ENCODE measurements at places on chromosomes 7 and 10.

DNA sequence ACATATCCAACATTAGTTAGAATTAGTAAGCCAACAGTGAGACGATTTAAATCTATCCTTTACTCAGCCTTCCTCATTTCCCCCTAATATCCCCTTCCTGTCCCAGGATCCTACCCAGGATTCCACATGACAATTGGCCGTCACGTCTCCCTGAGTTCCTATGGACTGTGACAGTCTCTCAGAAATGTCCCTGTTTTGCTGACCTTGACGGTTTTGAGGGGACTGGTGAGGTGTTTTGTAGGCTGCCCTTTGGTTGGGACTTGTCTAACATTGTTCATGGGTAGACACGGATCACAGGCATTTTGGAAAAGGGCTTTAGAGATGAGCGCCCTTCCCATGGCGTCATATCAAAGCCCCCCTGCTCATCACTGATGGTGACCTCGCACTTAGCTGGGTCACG, 162.8 kb downstream of the ZMYND11 start:
- no peak for DNase-seq

DNA sequence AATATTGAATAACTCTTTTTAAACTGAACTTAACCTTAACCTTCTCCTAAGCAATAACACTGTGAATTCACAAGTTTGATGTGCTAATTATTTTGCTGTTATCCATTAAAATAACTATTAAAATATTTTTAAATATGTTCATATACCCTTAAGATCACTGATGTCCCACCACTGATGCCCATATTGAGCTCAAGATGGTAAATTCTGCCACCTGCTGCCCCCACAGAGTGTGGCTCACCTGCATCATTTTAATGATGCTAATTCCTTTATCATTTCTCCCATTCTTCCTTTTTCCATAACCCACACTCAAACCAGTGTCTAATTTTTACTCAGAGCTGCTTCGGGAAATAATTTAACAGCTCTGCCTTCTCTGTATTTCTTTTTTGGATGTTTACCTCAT, 82.3 kb upstream of the ARID5B start:
- no peak for DNase-seq

- DNase-seq = no peak
Measured at GRCh38 chr7:64636386-64636785, 29.5 kb upstream of the ZNF107 start.

- no peak for DNase-seq
Measured at GRCh38 chr7:104445393-104445792, 117.0 kb downstream of the LHFPL3 start.

- DNase-seq = no peak
Measured at GRCh38 chr10:119450606-119451299, 91.8 kb downstream of the RGS10 start.

GRCh38 chr7:51279391-51280023, 37.1 kb downstream of the COBL start:
- DNase-seq = no peak

DNA sequence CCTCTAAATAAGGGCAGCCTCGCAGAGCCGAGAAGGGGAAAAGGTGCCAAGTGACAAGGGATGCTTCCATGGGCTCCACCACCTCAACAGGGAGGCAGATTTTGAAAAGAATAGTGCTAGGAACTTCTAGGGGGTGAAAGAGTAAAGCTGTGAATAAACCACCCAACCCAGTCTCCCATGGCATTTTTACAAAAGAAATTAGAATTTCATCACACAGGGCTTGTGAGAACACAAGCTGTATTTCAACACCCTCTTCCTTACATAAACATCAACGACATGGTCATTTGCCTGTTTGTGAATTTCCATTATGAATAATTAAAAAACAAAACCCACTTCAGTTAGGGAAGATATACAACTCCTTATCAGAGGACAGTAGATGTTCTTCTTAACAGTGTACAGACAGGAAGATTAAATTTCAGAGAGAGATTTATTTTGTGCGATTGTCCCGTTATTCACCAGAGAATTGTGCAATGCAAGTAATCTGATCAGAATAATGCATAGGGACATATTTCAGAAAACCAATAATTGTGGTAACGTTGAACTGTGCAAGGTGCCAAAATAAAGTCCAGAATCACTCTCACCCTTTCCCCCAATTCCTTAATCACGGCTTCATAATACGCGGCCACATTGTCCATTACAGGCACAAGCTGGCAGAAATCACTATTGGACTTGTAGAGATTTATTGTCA, 207.8 kb upstream of the MGMT start:
- DNase-seq = no peak

- DNase-seq = no peak
Measured at GRCh38 chr7:73895626-73896025, 34.7 kb downstream of the TMEM270 start.

DNA sequence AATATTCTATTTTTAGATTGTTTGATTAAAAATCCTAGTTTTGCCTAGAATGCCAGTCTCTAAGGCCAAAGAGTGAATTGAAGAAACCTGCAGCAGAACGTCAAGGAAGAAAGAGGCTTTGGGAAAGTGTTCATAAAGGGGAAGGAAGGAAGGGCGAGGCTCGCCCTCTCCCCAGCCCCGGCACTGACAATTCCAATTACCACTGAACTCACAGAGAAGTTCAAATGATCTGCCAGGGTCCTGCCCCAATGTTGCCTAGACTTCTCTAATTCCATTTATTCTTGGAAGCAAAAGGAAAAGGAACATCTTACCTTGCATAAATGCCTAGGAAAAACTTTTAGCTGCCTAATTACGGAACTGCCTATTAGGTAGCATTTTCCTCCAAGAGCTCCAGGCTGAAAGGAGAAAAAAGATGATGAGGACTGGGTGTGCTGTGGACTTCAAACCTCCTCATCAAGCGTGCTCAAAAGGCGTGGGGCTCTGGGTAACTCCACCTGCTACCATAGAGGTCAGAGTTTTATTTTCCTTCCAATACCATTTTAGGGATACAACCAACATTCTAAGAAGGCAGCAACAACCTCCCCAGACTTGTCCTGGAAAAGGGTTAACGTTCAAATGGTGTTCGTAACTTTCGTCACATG, 134.5 kb downstream of the PKD1L1 start:
- no peak for DNase-seq

DNA sequence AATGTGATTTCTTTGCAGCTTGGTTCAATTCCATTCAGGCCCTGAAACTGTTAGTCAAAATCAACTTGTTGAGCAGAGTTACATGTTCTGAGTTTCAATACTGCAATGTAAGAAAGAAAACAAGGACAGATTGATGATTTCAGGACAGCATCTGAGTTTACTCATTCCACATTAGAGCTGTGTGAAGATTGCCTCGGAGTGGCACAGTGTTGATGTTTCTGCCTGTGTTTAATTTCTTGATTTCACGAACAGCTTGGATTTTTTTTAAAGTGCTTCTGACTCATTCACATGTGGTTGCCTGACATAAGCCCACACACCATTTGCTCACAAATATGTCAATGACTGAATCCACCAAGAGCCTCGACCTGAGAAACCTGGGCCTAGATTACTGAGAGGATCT, 101.2 kb upstream of the PARD3 start:
- no peak for DNase-seq

GRCh38 chr10:75956624-75957023, 525.2 kb downstream of the LRMDA start:
- no peak for DNase-seq

- no peak for DNase-seq
Measured at GRCh38 chr7:84248843-84249242, 54.3 kb upstream of the SEMA3A start.

DNA sequence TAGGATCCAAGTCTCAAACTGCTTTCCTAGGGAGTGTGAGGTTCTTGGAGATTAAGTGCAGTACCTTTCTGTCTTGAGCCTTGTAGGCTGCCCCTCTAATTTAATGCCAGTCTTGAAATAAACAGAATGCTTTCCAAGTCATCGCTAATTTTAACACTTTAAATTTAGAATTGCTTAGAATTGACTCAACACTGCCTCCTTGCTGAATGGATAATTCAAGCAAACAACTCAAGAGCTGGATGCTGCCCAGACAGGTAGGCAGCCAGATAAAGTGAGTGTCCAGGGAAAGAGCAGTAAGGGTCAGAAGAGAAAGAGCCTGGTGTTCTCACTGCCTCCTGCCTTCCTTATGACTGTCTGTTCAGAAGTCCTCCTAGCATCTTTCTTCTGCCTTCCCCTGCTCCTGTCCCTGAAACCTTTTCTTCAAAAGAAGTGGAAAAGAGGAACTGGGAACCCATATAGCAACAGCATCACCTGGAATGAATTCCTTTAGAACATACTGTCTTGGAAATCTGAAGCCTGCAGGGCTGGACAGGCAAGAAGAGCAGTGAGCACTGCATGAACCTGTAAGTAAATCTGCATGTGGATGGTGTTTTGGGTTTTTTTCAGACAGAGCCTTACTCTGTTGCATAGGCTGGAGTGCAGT, 3.1 kb upstream of the GOT1 start:
- no peak for DNase-seq

GRCh38 chr7:91656541-91657482, 223.7 kb downstream of the MTERF1 start:
- DNase-seq = peak; percentile 59

- no peak for DNase-seq
Measured at GRCh38 chr7:149191851-149192250, 3.5 kb upstream of the ZNF282 start.

DNA sequence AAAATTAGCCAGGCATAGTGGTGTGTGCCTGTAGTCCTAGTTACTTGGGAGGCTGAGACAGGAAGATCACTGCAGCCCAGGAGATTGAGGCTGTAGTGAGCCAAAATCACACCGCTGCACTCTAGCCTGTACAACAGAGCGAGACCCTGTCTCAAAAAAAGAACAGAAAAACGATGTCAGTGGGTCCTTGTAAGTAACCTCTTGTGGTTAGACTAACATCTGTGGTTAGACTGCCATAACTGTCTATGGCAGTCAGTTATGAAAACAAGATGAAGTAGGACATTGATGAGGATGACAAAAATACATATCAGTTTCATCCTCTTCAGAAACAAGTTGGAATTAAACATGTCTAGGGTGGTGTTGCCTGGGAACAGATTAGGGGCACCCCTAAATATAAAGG, 53.3 kb downstream of the AKAP9 start:
- DNase-seq = no peak

GRCh38 chr10:108970016-108970415, 953.3 kb downstream of the XPNPEP1 start:
- DNase-seq = peak; percentile 11

- no peak for DNase-seq
Measured at GRCh38 chr7:129471402-129471827, 30.9 kb upstream of the SMKR1 start.

DNA sequence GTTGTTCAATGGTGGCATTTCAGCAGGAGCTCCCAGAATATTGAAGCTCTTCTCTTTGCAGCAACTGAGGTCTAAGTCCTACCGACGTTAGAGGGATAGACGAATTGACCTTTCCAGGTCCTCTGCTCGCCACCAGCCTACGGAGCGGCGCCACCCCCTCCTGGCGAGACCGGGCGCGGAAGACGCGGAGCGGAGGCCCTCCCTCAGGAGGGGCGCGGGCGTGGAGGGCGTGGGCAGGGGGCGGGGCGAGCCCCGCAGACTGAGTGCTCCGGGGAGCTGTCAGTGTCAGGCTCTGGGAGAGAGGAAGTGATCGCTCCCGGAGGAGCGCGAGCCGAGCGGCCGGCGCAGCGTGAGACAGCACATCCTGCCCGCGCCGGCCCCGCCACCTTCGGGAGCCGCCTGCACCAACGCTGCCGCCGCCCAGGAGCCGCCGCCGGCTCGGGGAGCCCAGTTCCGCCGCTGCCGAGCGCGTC, at the start of gene DYNC1I1:
Gene DYNC1I1 (plus strand): TSS at position 257 of the 473 bp plus-strand sequence. CDS start 32,176 bp downstream, outside the sequence.
- peak; percentile 32 for DNase-seq

DNA sequence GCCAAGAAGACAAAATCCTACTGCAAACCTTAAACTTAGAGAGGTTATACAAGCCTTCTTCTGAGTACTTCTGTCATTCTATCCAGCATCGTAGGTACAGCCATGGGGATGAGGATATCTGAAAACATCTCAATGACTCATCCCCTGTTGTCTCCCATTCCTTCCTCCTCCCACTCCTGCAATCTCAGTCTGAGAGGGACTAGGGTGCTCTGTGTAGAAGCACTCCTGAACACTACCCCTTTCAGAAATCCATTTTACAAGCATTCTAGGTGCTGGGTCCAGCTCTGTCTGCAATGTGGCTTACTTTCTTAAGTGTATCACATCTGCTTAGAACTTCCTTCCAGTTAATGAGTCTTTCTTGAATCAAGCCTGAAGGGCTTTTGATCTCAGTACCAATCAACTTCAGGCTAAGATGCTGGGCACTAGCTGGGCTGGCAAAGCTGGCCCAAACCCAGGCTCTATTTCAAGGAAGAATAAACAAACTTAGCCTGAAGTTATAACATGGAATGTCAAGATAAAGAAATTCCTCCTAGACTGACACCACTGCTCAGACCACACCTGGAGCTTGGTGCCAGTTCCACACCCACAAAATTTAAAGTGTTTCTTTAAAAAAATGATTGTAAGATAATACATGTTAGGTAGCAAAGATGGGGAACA, 270.3 kb upstream of the AOAH start:
- no peak for DNase-seq

DNA sequence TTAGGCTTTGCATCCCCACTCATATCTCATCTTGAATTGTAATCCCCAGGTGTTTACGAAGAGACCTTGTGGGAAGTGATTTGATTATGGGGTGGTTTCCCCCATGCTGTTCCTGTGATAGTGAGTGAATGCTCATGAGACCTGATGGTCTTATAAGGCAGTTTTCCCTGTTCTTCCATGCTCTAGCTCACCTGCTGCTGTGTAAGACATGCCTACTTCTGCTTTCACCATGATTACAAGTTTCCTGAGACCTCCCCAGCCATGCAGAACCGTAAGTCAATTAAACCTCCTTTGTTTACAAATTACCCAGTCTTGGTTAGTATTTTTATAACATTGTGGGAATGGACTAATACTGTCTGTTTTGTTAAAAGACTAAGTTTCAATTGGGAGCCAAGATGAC, 35.3 kb upstream of the ZNF92 start:
- DNase-seq = no peak

- DNase-seq = no peak
Measured at GRCh38 chr7:2809903-2810625, 34.0 kb downstream of the GNA12 start.

DNA sequence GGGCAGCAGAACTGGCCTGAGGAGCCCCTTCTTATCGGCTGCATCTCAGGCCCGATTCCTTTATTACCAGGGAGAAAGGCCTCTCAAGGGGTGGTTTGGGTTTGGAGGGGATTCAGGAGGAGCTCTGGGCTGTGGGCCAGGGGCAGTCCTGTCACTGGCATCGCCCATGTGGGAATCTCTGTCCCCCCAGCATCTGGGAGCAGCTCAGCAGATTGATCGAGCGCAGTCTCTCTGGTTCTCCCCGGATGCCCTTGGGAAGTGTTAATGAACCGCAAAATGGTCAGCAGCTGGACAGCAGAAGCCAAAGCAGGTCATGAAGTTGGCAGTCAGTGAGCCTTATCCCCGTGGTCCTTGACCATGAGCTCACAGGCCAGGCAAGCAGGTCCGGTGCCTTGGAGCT, 104.4 kb upstream of the ANLN start:
- DNase-seq = no peak

All from hindlimb muscle (tissue), 1 donor.